ENCODE measurements at places on chromosomes 12 and 14. TPM values are rescaled to one million over a fixed set of nuclear protein-coding genes. Genes with fewer than 3 reads are reported as not detected.

DNA sequence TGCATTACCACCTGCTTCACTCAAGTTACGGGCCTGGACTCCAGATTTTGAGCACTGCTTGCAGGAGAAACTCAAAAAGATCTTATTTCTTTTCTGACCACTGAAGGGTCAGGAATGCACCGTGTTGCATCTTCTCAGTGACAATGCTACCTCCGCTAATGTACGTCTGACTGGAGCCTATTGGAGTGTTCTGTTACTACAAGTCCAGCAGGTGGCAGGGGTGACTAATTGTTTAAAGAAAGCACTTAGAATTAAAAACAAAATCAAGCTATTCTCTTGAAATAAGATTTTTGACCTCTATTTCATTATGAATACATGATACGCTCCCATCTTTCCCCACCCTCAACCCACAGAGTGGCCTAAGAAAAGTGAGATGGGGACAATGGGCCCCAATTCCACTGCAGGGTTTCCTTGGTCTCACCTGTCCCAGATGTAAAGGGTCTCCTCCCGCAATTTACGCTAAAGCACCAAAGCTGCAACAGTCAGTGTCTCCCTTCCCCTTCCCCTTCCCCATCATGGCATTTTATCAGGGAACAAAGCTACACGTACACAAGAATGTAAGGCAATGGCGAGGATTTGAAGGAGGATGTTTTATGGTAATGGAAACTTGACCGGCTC lies 2.2 kb downstream of the TBPL2 start:
- H3K36me3 ChIP-seq: no peaks in the 10 kb centered on the region
- DNase-seq: no peak
- H3K27me3 ChIP-seq: no peaks in the 10 kb centered on the region

GRCh38 chr12:80939231-80939950 lies 1.7 kb upstream of the LIN7A start:
- no peaks in the 10 kb centered on the region for H3K36me3 ChIP-seq
- no peaks in the 10 kb centered on the region for H3K4me1 ChIP-seq
- no peak overlapping the region for H3K27ac ChIP-seq
- H3K27me3 ChIP-seq: peaks cover 8% of the 10 kb centered on the region

- H3K36me3 ChIP-seq: no peaks in the 10 kb centered on the region
- no peaks in the 10 kb centered on the region for H3K4me1 ChIP-seq
- H3K27ac ChIP-seq: no peak overlapping the region
- DNase-seq: no peak
Measured at GRCh38 chr12:76144245-76144549, 59.7 kb upstream of the NAP1L1 start.

GRCh38 chr14:71648725-71649124 lies 283.5 kb upstream of the RGS6 start:
- no peaks in the 10 kb centered on the region for H3K36me3 ChIP-seq
- no peak overlapping the region for H3K27ac ChIP-seq
- no peaks in the 10 kb centered on the region for H3K4me1 ChIP-seq
- DNase-seq: no peak
- H3K4me3 ChIP-seq: no peak overlapping the region

KCNC2 gene
- 0.08 TPM for polyA plus RNA-seq

LRTM2 gene
- polyA plus RNA-seq: not detected

A2ML1 gene
- 0.08 TPM for polyA plus RNA-seq
